Mammary epithelial cell (primary cell): ENCODE measurements at places on chromosomes 13 and 19. TPM values are rescaled to one million over a fixed set of nuclear protein-coding genes. Genes with fewer than 3 reads are reported as not detected.

The PRR19 gene
- total RNA-seq, result 1.0 TPM

The ZNF837 gene
- total RNA-seq, result 2.3 and 2.6 TPM in 2 replicates

The RNF17 gene
- not detected for total RNA-seq

The CACNG8 gene
- not detected in 2 replicates for total RNA-seq

The BEST2 gene
- total RNA-seq, result 0.50 TPM

The ATP7B gene
- total RNA-seq, result 11.5 TPM

The OR7C1 gene
- total RNA-seq, result not detected

The FFAR2 gene
- not detected for total RNA-seq
